ENCODE measurements at places on chromosomes 3 and 15.

DNA sequence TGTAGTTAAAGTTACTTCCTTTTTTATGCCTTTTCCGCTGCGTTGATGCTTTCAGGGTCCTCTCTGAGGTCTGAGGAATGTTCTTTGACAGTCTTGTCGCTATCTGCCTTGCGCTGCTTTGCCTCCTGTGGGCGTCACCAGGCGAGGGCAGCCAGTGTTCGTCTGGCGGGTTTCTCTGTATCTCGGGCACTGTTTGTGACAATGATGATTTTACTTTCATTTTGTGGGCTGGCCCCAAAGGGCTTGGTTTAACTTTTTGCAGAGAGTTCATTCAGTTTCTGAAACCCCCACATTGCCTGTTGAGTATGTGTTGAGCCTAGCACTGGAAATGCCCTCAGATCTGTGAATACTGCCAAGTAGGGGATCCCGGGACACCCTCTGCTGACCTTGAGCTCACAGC, 24.6 kb upstream of the SACM1L start:
- peak; percentile 51 for DNase-seq

DNA sequence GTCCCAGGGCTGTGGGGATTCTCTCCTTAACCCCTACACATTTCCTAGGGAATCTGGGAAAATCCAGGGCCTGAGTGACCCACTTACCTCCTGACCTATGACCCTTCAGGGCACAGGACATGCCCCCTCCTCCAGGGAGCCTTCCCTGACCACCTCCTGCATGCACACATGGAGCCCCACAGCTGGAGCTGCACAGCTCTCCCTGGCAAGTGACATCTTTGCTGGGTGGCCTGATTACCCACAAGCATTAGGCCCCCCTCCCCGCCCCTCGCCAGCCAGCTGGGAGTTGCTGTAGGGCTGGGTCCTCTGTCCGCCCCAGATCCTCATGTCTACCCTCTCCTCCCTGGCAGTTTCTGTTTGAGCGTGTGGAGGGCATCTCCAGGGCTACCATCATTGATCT, 21.4 kb downstream of the HDAC11 start:
- DNase-seq: no peak

- DNase-seq: no peak
Measured at GRCh38 chr3:177886501-177886900, 649.7 kb upstream of the KCNMB2 start.

DNA sequence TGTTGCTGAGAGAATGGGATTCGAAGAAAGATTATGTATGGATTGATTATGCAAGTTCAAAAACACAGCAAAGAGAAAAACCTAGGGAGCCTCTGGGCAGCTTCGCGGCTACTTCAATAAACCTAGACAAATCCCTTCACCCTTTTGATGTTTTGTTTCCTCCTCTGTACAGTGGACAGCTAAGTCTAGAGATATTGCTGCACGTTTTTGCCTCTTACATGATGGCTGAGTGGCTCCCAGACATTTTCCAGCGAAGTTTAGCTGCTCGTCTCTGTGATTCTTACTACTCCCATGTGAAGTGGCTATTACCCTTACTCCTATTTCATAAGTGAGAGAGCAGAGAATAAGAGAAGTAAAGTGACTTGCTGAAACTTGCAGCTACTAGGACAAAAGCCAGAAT, 695.0 kb upstream of the GRM7 start:
- no peak for DNase-seq

- DNase-seq: no peak
Measured at GRCh38 chr15:51172193-51172592, 77.5 kb upstream of the TNFAIP8L3 start.

GRCh38 chr3:174403831-174404230, 455.3 kb upstream of the NAALADL2 start:
- no peak for DNase-seq

DNA sequence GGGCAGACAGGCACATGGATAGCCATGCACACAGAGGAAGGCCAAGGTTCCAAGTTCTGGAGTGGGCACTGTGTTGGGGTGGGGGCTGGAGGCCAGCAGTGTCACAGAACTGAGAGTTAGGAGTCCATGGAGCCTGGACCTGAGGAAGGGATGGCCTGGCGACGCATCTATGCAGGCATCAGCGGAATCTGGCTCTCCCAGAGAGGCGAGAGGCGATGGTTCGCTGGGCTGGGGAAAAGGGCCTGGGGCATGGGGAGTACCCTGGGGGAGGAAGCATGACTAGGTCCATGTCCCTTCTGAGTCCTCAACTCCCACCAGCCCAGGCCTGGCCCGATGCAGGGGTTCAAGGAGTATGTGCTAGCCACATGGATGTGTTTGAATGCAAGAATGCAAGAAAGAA, 192.8 kb upstream of the LINGO1 start:
- no peak for DNase-seq

- no peak for DNase-seq
Measured at GRCh38 chr3:108113975-108114374, 23.1 kb upstream of the CD47 start.

DNA sequence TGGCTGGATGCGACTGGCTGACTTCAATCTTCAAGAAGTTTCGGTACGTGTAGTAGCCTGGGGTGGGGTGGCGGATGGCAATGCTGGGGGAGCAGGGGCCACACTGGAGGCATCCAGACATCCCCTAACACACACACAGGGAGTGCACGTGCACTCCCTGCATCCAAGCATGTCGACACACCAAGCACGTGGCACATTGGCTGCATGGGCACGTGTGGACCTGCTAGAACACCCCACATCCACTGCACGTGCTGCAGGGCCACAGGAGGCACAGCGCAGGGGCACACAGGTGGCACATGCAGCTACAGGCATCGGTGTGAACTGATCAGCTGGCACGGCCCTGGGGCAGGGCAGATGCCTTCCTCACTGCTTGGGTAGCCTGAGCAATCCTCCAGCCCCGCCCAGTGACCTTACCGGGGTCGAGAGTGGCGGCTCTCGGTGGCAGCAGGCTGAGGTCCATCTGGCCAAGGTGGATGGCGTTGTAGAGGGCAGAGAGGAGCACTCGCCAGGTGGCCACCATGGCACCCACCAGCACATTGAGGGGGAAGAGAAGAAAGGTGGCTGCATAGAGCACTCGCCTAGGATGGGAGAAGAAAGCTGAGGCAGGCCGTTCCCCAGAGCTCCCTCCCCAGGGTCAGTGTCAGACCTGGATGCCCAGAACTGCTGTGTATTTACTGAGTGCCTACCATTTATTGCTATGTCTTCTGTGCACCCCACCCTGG, 7.5 kb downstream of the ISLR start:
- no peak for DNase-seq

- no peak for DNase-seq
Measured at GRCh38 chr3:170907637-170908234, 701 bp downstream of the EIF5A2 start.

DNA sequence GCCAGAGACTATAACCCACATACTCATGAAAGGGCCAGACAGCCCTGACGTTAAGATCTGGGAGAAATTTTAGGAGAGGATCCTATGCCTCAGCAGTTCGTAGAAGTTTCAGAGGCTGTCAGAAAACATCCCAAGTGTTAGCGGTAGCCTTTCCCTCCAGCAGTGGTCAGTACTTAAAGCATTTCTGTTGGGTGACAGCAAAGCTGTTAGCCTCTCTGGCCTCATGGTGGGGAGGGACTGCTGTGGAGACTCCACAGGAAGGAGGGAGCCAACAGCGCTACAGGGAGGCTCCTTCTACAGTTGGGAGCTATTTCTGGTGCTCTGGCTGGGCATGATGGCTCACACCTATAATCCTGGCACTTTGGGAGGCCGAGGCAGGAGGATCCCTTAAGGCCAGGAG, 27.4 kb downstream of the IDH2 start:
- no peak for DNase-seq

DNA sequence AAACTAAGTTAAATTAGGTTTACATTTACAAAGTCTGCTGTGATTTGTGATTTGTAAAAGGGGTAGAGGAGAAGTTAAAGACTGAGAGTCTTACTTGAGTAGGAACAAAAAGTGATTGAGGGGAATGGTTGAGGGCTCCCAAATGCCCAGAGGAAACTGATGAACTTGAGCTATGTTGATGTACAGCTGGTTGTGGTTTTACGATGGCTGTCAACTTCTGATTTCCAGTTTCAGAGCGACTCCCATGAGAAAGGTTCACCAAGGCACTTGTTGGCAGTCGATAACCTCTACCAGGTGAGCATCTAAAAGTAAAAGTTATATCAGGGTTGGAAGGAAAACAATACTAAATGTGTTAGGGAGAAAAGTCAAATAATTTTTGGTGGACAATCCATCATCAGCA, 91.0 kb downstream of the XRN1 start:
- no peak for DNase-seq

GRCh38 chr15:46316024-46316423, 681.2 kb downstream of the SQOR start:
- no peak for DNase-seq

GRCh38 chr15:99443056-99443756, 122.6 kb upstream of the MEF2A start:
- no peak for DNase-seq

DNA sequence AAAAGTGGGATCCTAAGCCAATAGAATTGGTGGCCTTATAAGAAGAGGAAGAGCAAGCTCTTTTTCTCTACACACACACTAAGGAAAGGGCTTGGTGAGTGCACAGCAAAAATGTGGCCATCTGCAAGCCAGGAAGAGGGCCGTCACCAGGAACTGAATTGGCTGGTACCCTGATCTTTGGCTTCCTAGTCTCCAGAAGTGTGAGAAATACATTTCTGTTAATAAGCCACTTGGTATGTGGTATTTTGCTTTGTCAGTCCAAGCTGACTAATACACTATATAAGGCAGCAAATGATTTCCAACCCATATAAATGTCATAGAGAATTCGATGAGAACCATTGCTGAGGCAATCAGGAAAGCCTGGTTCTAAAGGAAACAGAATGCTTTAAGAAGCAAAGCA, 816.3 kb upstream of the SEMA6D start:
- DNase-seq: no peak

DNA sequence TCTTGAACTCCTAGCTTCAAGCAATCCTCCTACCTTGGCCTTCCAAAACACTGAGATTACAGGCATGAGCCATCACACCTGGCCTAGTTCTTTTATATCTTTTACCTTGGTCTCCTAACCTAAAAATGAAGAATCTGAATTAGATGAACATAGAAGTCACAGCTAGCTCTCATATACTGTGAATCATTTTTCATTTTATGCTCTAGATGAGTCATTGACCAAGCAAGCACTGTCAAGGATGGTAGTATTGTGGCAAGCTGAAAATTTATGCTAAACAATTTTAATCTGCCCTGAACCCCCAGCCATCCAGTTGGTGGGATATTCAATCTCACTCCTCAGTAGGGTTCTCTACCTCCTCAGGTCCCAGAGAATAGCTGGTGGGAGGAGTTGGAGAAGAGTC, 48.3 kb upstream of the DNAJC13 start:
- no peak for DNase-seq

DNA sequence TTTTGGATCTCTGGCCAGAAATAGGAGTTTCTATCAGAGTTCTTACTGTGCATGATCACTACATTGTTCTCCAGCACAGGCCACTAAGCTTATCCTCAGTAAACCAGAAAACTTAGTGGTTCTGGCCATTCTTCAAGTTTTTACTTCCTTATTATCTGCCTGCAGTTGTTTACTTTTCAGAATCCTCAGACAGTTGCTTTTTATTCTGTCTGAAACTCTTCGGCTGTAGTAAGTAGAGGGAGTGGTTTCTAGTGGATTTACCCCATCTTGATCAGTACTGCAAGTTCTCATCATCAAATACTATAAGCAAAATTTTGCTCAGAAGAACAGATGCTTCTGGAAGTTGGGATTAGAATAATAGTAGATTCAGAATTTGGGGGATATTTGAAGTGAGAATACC, 193.0 kb upstream of the RARB start:
- DNase-seq: no peak

GRCh38 chr3:85572426-85572825, 613.6 kb downstream of the CADM2 start:
- no peak for DNase-seq

DNA sequence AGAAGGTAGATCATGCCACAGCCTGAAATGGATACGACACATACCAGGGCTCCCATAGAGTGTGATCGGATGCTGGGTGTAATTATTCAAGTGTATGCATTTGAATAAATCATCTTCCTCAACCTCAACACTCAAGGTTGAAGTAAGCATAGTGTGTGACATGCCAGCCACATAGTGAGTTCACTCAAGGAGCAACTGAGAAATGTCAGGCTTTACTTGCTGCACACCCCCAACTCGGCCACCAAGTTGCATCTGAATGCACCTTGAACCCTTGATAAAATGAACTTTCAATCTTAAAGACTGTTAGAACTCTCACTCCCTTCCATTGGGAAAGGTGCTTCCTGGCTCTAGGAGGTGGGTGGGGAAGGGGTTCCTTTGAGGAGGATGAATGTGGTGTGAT, 121.3 kb downstream of the GHSR start:
- DNase-seq: no peak

DNA sequence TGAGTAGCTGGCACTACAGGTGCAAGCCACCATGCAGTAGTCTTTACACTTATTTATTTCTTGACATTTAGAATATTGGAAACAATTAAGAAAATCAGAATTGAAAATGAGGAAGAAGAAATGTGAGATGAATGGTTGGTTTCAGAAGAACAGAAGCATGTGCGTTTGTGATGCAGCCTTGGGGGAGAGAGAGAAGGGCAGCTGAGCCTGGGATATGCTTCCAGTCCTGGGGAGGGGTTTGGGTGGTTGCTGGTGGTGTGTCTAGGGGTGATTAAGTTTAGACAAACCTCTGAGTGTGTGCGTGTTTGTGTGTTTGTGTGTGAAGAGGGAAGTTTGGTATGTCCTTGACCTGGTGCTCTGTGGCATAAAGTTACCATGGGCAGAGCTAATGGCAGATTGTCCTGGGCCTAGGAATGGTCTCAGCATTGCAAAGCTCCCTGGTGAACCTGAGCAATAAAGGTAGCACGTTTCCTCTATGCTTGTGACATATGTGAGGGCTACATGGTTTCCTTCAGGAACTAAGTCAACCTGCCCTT, 35.6 kb downstream of the CTSH start:
- DNase-seq: no peak

- DNase-seq: no peak
Measured at GRCh38 chr3:171874879-171875278, 31.7 kb downstream of the TMEM212 start.

- no peak for DNase-seq
Measured at GRCh38 chr15:95557226-95558046, 773.1 kb upstream of the NR2F2 start.
